ENCODE measurements at places on chromosomes 11 and 22. TPM values are rescaled to one million over a fixed set of nuclear protein-coding genes. Genes with fewer than 3 reads are reported as not detected.

SLC25A17 gene
- total RNA-seq = 21.9 TPM

OR52E8 gene
- not detected for total RNA-seq

PHF21B gene
- total RNA-seq = 0.39 TPM

IGSF9B gene
- total RNA-seq = 2.9 TPM

KRTAP5-6 gene
- not detected for total RNA-seq

TRPM5 gene
- not detected for total RNA-seq

BCO2 gene
- 5.1 TPM for total RNA-seq

LINC01488 gene
- total RNA-seq = not detected

CALCA gene
- not detected for total RNA-seq

TMEM223 gene
- 29.7 TPM for total RNA-seq

MMP7 gene
- total RNA-seq = not detected

All from tibial nerve (tissue), 4 donors.